ENCODE measurements at places on chromosomes 16 and 17.

DNA sequence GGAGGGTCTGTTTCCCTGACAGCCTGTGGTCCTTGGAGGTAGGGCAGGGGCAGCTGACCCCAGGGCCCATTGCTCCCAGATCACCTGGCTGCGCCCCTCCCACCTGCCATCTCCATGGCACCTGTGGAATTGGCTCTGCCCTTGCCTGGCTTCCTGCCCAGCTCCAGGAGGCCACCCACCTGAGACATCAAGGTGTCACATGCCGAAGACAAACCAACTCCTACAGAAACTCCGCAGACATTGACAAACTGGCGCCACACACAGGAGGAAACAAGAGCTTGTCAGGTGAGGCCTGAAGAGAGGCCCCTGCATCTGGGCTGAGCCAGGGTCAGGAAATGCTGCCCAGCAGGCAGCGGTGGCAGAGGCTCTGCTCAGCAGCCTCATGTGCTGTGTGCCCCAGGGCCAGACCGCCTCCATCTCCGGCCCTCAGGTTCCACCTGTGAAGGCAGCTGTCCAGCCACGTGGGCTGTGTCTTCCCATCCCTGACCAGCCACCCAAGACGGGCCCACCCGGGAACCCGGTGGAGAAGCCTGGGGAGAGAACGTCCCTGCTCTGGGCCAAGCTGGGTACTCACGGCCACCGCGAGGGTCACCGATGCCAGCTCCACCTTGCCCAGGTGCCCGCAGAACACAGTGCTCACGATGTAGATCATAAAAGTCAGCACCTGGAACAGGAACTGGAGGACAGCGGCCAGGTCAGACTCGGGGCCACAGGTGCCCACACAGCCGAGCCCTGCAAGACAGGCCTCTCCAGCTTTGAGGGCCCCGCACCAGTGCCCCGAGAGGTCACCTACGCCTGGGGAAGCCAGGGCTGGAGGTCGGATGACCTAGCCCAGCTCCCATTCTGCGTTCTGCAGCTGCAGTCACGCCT is 1.6 kb downstream of the SLC47A2 start:
- DNase-seq: no peak

- no peak for DNase-seq
Observed at GRCh38 chr17:18124345-18125126, 16.0 kb downstream of the MYO15A start.

DNA sequence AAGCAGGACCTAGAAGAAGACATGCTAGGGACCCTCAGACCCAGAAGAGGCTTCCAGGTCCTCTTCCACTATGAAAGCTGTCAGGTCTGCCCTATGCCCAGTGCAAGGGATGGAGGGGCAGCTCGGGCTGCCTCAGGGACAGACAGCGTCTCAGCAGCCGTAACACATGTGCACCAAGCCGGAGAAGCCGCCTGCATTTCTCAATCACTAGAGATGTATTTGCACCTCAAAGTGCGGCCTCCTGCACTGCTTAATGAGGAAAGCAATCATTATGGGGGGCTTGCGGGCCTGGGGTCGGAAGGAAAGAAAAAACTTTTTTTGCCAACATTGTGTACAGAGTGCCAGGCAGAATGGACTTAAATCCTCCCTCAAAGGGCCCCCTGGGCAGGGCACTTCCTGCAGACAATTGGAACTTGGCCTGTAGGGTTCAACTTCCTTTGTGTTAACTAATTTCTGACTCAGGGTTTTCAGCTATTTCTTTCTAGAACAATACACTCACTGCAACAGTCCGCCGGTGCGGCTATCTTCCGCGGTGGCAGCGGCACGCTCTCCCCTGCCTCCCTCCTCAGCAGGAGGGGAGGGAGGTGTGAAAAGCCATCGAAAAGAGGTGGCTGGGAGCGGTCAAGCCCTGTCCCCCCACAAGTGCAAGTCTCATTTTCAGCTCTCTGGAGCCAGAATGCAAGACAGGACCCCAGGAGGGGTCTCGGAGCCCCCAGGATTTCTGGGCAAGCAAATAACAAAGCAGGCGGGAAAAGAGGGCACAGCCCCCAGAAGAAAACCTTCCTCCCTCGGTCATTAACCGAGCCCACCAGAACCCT is 101.2 kb downstream of the ZNF423 start:
- DNase-seq: no peak

DNA sequence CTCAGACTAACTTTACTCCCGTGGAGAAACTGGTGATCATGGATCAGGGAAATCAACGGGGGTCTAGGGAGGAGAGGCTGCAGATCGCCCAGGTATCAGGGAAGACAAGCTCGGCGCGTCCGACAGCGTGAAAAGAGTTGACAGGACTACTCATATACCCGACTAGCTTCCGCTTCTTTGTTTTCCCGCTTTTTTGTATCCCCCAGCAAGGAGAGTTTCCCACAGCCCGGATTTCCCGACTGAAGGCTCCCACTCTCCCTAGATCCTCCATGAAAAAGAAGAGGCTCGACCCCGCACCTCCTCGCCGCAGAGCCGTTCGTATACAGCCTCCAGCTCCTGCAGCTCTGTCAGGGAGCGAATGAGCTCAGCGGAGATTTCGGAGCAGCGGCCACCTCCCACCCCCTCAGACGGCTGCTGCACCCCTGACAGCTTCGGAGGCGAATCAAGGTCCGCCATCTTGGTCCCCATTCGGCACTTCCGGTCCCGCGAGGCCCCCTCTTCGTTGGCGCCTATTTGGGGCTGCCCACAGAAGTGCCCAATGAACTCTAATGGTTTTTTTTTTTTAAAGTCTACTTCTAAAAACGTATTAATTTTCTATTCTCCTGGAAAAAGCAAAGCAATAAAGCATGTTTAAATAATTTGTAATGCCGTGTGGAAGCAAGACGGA is at the start of gene COG4:
COG4 (minus strand) TSS at position 479 of the 667 bp plus-strand sequence; CDS start at position 468, 11 bp downstream.
- DNase-seq: peak; percentile 78

GRCh38 chr16:82605863-82606620 is 20.7 kb upstream of the CDH13 start:
- DNase-seq: no peak

DNA sequence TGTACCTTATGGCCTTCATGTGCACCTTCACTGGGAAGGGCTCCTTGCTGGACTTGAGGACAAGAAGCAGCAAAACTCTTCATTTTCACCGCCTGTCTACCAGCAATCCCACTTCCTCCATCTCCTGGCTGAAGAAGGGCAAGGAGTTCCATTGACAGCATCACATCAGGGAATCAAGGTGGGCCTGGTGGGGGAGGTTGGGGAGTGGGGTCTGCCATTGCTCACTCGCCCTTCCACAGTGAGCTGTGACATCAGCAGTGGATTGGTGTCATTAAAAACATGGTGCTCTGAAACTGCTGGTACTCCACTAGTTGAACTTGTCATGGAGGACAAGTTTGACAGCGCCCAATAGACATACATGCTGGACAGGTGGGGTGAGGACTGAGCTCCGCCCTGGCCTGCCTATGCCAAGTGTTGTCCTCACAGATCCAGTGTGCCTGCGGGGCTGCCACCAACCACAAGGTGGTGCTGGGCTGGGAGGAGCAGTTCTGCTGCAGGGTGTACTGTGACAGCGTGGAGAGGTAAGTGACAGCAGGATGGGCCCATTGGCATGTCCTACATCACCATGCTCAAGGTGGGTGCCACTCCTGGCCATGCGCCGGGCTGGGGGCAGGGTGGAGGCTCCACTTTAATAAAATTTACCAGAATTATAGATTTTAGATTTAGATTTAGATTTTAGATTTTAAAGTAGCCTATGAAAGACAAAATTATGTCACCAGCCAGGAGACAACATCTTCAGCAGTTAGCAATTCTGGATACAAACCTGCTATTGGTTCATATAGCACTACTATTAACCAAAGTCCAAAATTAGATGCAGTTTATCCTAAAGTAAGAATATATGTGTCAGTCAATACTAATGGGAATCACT is 1729.1 kb downstream of the TP53TG3F start:
- no peak for DNase-seq

GRCh38 chr17:55436224-55437158 is 14.9 kb upstream of the MMD start:
- no peak for DNase-seq

DNA sequence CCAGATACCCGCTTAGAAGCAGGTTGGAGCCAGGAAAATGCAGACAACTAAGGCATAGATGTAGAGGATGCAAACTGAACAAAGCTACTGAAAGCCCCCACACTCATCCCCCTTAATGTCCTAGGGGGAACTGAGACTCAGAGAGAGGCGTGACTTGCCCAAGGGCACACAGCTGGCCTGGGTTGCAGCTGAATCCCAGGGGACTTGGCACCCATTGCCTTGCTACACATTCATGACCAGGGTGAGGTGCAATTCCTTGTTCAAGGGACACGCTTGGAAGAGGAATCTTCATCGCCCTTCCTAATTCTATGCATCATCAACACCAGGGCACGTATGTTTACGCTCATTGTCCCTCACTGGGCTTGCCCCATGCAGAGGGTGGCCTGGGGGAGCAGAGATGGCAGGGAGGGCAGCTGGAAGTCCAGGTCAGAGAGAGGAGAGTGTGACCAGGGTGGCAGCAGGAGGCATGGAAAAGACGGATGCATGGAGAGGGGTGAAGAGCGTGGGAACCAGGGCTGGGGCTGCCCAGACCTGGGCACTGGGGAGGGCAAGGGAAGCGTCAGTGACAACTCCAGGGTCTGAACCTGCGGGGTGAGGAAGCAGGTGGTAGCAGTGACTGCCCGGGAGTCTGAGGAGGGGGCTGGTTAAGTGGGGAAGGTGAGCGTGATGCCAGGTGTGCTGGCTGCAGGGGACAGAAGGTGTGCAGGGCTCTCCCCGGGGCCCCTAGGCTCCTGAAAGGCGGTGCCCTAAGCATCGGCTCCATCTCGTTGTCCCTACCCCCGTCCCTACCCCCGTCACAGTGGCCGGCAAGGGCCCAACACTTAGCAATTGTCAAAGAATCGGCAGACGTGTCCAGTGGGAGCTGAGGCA is 267.1 kb upstream of the TNRC6C start:
- no peak for DNase-seq

DNA sequence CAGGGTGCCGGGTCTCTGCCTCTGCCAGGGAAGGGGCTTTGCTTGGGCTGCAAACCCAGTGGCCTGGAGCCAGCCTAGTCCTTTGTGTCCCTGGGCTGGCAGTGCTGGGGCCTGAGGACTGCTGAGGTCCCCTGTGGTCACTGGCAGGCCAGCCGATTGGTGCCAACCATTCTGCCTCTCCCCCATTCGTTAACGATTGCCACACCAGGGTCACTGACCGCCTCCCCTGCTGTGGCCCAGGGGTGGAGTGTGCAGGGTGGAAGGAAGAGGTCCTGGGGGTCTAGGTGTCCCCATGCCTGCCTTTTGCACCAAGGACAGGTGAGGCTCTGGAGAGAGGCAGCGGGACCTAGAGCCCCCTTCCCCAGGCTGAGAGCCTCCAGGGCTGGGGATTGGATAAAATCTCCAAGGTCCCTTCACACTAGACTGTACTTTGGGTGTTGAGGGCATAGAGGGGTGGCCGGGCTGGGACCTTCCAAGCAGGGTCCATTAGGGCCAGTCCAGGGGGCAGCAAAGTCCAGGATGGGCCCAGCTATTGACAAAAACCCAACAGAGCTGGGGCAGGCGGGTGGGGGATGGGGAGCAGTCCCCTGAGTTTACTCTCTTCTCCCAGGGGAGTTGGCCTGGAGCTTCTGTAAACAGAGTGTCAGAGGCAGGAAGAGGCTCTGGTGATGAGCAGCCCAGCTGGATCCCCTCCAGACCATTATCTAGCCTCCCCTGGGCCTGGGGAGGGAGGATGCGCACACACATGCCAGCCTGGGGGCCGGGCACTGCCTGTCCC is 1.1 kb downstream of the VASN start:
- DNase-seq: no peak

- DNase-seq: no peak
Observed at GRCh38 chr16:8741636-8742035, 55.8 kb downstream of the TMEM186 start.

DNA sequence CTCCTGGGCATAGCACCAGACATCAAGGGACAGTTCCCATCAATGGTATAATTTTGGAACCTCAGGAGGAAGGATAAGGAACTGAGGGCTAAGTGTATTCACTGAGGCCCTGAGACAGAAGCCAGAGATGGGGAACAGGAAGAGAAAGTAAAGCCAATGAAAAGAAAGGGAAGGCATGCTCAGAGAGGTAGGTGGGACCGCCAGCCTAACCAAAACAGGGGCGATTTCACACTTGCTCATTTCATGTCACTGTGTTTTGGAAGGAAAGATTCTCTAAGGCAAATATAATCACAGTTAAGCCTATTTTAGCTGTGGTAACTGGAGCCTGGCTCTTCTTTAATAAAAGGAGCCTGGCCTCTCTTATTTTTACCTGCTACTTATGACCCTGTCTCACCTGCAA is 411.1 kb downstream of the CDH13 start:
- no peak for DNase-seq

- DNase-seq: peak; percentile 98
Observed at GRCh38 chr17:31487648-31488263, 96.3 kb downstream of the RAB11FIP4 start.

DNA sequence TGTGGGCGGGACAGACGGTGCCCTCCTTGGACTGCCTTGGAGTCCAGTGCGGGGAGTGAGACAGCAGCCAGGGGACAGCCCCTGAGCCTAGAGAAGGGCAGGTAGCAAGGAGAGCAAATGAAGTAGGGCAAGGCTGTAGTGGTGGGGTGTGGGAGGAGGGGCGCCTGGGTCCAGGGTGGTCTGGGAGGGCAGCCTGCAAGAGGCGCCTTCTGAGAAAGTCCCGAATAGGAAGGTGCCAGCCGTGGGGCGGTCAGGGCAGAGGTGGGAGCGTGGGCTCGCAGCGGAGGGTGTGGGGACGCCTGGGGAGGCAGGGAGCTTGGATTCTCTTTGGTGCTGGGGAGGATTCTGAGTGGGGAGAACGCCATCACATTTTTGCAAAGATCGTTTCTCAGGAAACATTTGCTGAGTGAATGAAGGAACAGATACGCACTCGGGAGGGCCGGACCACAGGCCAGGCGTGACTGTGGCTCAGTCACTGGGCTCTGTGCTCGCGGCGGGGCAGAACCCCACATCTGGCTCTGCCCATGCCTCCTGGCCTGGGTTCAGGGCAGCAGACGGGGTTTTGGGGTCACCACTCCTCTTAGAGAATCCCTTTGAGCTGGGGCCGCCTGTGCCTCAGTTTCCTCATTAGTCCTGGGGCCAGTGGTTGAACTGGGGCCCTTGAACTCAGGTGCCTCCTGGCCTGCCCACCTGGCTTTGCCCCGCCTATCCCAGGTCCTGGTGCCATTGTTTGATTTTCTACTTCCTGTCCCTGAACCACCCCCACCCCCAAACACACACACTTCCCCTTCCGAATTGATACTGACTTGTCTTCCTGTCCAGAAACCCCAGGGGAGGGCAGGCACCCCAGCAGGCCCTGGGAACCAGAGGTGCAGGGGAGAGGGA is 4.2 kb downstream of the SNN start:
- DNase-seq: peak; percentile 20

DNA sequence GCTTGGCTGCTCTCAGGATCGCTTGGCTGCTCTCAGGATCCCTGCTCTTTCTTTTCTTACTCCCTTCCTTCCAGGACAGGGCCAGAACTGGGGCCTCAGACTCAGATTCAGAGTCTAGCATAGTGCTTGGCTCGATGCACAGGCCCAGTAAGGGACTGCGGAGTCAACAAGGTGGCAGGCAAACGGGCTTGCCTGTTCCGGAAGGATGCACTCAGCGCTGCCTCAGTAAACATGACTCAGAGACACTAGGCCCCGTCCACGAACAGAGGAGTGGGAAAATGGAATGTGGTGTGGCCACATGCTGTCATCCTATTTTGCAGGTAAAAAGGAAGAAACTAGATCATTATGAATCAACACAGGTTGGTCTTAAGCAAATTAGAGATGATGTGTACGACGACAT is 9.8 kb downstream of the SPHK1 start:
- DNase-seq: no peak

- DNase-seq: peak; percentile 52
Observed at GRCh38 chr17:44198721-44199552, 747 bp downstream of the ATXN7L3 start.

Measured in activated CD4-positive, CD25-positive, alpha-beta regulatory T cell (primary cell).